ENCODE measurements at places on chromosomes 11 and 22.

DNA sequence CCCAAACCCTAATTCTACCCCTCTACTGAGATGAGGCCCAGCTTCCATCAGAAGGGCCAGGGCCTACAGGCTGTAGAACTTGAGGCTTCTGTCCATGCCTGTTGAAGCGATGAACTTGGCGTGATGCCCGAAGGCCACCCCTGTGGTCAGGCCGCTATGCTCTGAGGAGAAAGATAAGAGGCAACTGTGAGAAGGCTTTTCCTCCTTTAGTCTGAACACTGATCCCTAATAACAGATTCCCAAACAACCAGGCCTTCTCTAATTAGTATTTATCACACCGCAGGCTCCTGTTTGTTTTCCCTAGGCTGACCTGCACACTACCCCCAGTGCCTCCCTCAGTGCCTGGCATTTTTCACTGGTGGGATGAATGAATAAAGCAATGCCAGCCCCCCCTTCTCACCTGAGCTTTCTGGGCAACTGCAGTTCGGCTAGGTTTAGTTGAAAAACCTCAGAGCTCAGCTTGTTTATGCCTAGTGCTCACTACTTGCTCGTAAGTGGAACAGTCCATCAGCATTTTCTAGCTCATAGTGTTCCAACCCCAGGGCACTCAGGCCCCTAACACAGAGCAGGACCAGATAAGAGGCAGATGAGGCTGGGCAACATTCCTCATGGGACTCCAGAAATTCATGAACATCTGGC lies 15.2 kb downstream of the PRPF19 start:
- DNase-seq, result no peak

DNA sequence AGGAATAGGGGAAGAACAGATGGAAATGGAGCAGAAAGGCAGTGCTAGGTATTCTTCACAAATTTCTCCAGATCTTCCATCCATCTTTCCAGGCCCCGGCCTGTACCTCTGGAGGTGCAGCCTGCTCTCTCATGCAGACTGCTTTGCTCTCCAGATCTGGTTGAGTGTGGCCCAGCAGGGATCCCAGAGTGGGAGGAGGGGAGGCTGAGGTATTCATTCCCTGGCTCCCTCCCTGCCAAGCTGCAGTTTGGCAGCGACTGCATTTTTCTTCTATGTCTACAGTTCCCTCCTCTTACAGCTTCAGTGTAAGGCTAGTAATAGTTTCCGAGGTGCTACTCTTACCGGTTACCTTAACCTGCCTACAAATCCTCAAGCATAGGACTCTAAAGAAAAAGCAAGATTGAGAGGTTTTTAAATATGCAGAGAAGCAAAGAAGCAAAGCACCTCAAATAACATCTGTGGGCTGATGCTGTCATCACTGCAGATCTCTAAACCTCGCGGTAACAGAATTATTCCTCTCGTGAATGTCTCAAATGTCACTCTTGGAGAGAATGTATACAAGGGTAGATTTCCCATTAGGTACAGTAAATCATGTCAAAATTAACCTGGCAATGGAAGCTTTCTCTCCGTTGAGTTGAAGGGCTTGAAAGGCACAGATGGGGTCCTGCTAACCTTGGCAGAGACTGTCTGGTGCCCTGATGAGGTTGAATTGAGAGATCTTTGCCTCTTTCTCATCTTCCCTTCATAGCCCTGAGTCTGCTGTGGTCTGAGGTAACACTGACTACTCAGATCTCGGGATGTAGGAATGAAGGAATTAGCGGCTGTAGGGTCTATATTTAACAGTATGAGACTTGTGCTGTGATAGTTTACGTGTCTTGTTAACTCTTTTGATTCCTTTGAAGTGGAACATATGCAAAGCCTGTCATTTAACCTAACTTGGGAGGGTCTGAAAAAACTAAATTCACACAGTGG lies 297.9 kb upstream of the C11orf87 start:
- DNase-seq, result no peak

GRCh38 chr11:46118702-46119351 lies 2.4 kb downstream of the PHF21A start:
- no peak for DNase-seq

DNA sequence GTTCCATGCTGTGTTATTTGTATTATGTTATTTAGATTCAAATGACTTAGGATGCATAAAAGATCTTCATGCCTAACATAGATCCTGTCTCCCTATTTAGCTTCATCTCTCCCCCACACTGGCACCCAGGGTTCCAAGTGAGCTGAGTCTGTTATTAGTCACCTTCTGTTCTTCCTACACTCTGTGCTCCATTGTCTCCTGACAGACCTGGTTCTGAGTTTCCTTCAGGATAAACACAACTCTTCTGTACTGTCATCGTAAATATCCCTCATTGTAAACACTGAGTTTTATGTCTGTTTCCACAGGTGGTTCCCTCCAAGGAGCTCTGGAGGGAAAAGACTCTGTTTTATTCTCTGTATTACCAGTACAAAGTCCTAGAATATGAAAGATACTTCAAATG lies 8.7 kb downstream of the MMP26 start:
- no peak for DNase-seq

DNA sequence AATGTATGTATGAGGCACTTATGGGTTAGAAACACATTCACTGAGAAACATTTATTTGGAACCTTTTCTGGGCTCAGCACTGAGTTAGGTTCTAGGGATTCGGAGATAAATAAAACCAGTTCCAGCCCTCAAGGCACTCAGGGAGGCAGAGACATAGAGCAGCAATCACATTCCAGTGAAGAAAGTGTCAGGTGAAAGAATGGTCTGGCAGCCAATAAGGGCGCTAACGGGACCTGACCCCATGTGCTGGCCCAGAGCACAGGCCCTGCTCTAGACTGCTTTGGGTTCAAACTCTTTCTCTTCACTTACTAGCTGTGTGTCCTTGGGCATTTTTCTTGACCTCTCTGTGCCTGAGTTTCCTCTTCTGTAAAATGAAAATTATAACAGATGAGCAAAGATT lies 146.0 kb upstream of the SYT13 start:
- DNase-seq, result no peak

- no peak for DNase-seq
Measured at GRCh38 chr22:43643387-43643786, 168.7 kb downstream of the EFCAB6 start.

DNA sequence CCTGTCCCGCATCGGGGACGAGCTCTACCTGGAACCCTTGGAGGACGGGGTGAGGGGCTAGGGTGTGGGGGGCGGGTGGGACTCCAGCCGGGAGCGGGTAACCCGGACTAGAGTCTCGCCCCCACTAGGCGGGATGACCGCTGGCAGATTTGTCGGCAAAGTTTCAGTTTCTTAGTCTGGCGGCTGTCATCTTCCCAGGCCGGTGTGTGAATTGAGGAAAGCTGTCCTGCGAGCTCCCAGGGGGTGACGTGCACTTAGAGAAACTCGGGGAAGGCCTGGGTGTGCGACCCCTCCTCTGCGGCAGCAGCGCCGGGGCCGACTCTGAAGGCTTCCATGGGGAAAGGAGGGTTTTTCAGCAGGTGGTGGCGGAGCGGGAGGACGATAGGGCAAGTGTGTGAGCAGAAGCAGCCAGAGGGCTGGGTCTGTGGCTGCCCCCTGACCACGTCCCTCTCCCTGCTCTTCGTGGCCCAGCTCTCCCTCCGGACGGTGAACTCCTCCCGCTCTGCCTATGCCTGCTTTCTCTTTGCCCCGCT lies 463 bp downstream of the RAD9A start:
- DNase-seq, result no peak

DNA sequence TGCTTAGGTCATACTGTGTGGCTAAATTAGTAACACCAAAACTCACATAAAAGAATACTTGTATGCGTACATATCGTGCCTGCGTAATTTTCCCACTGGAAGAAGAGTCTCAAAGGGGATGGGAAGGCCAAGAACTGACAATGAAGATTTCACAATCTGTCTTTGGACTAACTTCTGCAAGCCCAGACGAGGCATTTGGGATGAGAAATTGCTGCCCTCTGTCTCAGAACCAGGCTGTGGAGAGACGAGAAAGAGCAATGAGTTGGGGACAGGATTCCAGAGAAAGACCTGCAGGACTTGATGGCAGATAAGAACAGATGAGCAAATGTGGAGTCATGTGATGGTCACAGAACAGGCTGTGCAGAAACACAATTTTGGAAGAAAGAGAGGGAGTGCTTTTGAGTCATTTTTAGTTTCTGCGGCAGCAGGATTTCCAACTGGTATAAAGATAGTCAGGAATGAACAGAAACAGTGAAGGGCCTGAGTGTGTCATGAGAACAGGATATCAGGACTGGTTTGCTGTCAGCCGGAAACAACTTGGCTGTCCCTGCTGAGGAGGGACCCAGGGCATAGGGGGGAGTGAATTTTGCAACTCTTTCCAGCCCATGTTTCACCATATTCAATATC lies 82.7 kb upstream of the CTSC start:
- DNase-seq, result no peak

DNA sequence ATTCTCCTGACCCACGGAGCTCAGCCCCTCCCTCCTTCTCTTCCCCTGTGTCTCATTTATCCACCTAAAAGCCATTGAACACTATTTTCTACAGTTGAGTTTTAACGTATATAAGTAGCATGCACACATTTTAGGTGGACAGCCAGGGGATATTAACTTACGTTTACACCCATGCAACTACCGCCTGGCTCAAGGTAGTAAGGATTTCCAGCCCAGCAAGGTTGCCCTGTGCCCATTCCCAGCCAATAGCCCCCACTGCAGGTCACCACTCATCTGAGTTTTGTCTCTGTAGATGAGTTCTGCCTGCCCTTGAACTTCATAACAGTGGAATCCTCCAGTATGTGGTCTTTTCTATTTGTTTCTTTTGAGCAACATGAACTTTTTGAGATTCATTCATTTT lies 65.4 kb downstream of the SMIM38 start:
- no peak for DNase-seq

DNA sequence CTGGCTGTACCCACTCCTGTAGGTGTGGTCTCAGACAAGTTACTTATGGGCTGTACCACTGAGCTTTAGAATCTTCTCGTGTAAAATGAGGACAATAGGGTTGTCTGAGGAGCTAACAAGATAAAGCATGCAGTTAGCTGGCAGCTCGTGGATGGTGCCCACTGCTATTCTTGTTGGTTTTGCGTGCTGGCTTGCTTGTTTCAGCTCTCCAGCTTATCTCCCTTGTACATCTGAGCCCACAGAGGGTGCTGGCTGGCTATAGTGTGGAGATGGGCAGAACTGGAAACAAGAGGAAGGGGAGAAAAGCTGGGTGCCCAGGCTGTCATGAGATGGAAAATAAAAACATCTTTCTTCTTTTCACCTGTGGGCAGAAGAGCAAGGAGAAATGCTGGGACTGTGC lies 46.5 kb upstream of the GALNT18 start:
- DNase-seq, result no peak

- DNase-seq, result no peak
Measured at GRCh38 chr11:114774599-114775361, 96.5 kb downstream of the NXPE2 start.

DNA sequence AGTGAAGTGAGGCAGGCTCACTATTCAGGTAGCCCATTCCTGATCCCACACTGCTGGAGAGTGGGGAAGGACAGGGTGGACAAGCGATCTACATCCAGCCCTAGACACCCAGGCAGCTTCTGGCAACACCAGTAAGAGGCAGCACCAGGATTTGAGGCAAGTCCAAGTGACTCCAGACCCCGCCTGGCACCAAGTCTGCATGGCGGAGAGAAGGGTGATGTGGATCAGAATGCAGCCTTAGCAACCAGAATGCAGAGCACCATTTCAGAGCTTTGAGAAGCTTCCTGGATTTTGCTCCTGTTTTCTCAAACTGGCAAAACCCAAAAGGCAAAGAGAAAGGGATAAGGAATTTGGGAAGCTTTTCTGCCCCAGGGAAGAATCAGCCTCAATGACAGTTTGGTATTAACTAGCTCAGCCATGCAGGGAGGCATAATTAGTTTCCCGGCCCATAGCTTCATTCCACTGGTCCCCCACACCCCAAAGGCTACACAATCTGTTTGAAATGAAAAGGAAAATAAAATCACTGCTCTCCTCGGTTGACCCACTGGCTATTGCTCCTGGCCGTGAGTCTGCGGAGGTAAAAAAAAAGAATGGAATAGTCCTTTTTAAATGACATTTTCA lies 17.3 kb downstream of the GALNT18 start:
- DNase-seq, result no peak

GRCh38 chr11:1382831-1383607 lies 6.7 kb upstream of the BRSK2 start:
- DNase-seq, result peak; percentile 75

- no peak for DNase-seq
Measured at GRCh38 chr11:104339380-104339831, 175.5 kb upstream of the PDGFD start.

GRCh38 chr11:116930177-116930576 lies 92.8 kb upstream of the APOA1 start:
- peak; percentile 39 for DNase-seq

GRCh38 chr11:34002420-34002819 lies 49.1 kb upstream of the CAPRIN1 start:
- no peak for DNase-seq

DNA sequence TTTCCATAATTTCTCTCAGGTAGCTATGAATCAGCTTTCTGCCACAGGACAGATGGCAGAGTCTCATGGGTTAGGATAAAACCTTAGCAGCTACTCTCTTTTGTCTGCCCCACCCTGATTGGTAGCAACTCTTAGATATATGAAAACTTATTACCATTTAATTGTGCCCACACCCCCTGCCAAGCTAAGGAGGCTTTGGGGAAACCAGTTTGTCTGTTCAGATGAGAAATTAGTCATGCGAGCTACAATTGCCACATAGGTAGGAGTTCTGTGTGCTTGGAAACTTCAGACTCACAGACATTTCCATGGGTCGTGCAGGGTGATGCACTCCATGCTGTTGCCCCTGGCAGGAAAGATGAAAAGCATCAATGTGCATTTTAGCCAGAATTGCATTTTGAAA lies 39.9 kb downstream of the CD44 start:
- no peak for DNase-seq

GRCh38 chr11:91804042-91804441 lies 420.6 kb upstream of the FAT3 start:
- no peak for DNase-seq

- DNase-seq, result no peak
Measured at GRCh38 chr11:70072861-70073755, 5.0 kb upstream of the ANO1 start.

DNA sequence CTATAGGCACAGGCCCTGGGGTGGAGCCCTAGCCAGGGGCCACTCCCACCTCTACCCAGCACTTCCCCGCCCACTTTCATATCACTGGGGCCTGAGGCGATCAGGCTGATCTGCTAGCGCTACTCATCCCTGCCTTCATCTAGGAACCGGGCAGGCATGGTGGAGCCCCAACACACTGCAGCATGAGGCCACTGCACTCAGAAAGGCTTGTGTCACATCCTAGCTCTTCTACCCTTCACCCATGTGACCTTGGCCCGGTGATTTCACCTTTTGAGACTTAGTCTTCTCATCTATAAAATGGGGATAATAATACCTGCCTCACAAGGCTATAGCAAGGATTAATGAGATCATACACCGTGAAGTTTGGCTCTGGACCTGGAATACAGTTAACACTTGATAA lies 18.1 kb upstream of the GDPD5 start:
- DNase-seq, result no peak

GRCh38 chr11:116650052-116650451 lies 122.7 kb downstream of the BUD13 start:
- no peak for DNase-seq

- no peak for DNase-seq
Measured at GRCh38 chr11:64298966-64299846, 952 bp upstream of the CATSPERZ start.

GRCh38 chr22:46935506-46936377 lies 173.3 kb downstream of the TBC1D22A start:
- DNase-seq, result no peak

- DNase-seq, result no peak
Measured at GRCh38 chr22:37499027-37499707, 13.0 kb upstream of the MFNG start.

- DNase-seq, result no peak
Measured at GRCh38 chr22:37802310-37803194, 5.2 kb upstream of the GCAT start.
